ENCODE measurements at places on chromosomes 5 and 9.

- DNase-seq: no peak
Observed at GRCh38 chr5:125338440-125339174, 592.2 kb upstream of the ZNF608 start.

DNA sequence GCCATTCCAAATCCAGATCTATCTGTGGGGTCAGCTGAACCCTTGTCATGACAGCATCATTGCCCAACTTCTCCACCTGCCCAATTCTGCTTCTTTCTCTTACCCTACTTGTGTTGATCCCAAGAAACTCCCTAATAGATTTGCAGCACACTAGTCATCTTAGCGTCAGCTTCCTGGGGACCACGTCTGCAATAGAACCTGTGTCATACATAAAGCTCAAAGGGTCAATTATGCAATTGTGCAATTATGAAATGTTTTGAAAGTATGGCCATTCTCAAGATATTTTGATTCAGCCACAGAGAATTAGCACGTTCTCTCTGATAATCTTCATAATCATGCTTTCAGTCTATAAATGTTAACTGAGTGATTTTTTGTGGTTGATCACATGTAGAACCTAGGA lies 87.4 kb upstream of the PAPPA start:
- DNase-seq: no peak

GRCh38 chr5:55620009-55620765 lies 85.4 kb upstream of the PLPP1 start:
- no peak for DNase-seq

- DNase-seq: no peak
Observed at GRCh38 chr5:163943546-163943945, 438.1 kb downstream of the MAT2B start.

- no peak for DNase-seq
Observed at GRCh38 chr5:148817606-148818005, 8.8 kb upstream of the ADRB2 start.

- DNase-seq: no peak
Observed at GRCh38 chr9:14127656-14128055, 186.3 kb downstream of the NFIB start.

- DNase-seq: no peak
Observed at GRCh38 chr5:120236360-120236759, 227.7 kb upstream of the PRR16 start.

DNA sequence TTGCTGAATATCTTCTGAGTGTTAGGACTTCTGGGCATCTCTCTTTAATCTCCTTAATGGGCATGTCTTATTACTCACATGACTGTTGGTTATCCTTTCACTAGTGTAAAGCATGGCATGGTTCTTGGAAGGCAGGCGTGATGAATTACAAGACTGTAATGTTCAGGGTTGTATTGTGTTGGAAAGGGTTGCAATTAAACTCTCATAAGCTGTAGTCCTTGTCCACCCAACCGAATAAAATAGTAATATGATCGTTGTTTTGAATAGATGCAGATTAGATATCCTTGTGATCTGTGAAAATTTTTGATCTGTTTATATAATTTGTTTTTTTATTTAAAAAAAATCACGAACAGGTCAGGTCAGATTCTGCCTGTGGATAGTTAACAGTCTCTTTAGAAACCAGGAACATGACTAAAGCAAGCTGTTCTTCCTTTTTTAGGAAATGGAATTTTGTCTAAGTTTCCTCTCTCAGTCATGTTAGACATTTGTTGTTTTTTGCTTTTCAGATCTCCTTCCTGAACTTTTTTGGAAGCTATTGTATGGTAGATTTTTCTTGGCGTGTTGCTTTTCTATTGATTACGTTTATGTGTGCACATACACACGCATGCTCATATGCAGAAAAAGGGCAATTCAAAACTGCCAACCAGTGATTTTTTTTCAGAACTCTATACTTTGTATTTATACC lies 121.8 kb downstream of the ARHGEF28 start:
- no peak for DNase-seq

DNA sequence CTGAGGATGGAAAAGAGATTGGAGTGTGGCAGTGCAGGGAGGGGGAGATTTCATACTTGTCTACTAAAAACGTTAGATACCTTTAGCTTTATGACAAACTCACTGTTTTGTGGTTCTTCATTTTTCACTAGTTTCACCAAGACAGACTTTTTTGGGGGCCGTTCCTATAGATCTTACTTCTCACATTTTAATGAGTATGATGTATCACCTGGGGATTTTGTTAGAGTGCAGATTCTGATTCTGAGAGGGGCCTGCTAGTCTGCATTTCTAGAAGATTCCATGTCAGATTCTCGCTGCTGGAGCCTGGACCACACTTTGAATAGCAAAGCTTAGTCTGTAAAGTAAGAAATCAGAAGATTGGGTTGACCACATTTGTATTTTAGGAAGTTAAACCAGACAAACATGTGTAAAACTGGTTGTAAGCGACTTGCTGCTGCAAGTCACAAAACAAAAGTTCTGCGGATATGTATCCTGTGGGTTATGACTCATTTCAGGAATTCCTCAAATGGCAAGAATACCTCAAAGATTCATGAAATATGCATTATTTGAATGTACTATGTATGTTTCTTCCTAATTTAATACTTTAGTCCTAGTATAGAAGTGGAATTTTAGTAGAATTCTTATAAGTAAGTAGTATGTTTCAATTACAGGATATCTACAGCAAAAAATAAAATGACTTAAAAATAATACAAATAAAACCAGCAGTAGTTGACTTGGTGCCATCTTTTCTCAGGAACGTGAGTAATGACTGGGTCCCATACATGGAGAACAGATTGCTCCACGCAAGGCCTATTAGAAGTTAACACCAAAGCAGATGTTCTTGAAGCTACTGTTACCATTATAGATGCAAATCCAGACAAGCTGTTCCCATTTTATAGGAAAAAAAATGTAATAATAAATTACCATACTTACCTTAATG lies 27.8 kb downstream of the NFIL3 start:
- DNase-seq: no peak

GRCh38 chr9:33921967-33922895 lies 105.3 kb downstream of the UBE2R2 start:
- DNase-seq: no peak

GRCh38 chr9:26326563-26326962 lies 566.0 kb downstream of the CAAP1 start:
- no peak for DNase-seq

- no peak for DNase-seq
Observed at GRCh38 chr5:2249026-2249425, 366.3 kb upstream of the IRX4 start.

DNA sequence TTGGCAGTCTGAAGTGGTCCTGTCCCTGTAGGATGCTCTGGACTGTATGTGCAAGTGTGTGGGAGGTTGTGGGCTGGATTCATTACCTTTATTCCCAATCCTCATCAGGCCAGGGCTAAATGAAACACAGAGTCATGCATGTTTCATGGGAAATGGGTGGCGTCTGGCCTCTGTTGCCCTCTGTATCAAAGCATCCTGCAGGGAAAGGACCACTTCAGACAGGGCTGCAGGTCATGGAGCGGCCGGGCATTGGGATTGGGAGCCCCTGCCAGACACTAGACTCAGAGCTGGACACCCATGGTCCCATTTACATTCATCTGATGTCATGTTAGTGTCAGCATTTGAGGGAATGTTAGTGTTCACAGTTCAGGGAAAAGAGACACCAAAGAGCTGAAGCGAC lies 53.8 kb downstream of the UBE2QL1 start:
- no peak for DNase-seq

- no peak for DNase-seq
Observed at GRCh38 chr5:55626790-55627189, 85.3 kb downstream of the SLC38A9 start.

GRCh38 chr5:133868946-133869518 lies 99.4 kb downstream of the C5orf15 start:
- DNase-seq: no peak

Data from esophagus squamous epithelium (tissue), 5 donors.